Activated naive CD8-positive, alpha-beta T cell treated with anti-CD3 and anti-CD28 coated beads, Interleukin-2, amount 50 U/mL, for 24 hours (primary cell): ENCODE measurements at places on chromosomes 7 and 10.

DNA sequence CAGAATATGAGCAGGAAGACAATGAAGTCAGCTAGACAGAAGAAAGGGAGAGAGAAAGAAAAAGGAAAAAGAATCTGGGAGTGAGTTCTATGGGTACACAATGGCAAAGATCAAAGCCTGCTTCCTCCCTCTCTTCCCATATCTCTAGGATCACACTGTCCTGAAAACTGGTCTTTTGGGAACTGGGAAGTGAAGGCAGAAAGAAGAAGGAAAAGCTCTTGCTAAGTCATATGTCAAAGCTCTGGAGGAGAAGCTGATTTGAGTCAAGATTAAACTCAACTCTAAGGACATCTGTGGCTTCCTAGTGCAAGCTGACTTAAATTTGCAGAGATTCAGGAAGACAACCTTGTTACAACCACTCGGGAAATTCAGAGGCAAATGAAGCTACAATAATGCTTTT, 147.5 kb downstream of the DOCK4 start:
- no peak for DNase-seq

GRCh38 chr7:41881331-41882130, 178.6 kb upstream of the INHBA start:
- peak; percentile 79 for DNase-seq

- DNase-seq, result no peak
Measured at GRCh38 chr7:20449176-20449575, 118.5 kb downstream of the ITGB8 start.

GRCh38 chr7:129721068-129721467, 109.5 kb downstream of the NRF1 start:
- DNase-seq, result no peak

DNA sequence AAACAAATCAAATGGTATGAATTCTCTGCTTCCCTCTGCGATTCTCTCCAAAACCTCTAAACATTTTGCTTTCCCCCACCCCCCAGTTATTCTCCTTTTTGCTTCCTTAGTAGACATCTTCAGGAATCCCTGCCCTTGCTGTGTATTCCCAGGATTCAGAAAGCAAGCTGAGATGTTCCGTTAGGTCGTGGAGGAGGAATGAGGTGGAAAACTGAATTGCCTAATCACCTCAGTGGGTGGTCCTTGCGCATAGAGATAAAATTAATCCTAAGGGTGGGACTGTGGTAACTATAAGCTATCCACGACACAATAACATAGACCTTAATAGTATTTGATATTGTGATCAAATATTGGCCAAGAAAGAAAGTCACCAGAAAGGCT, 49.1 kb upstream of the SEMA3C start:
- no peak for DNase-seq

GRCh38 chr10:112045938-112046337, 137.6 kb downstream of the GPAM start:
- no peak for DNase-seq

- DNase-seq, result no peak
Measured at GRCh38 chr10:76033457-76034196, 602.2 kb downstream of the LRMDA start.

DNA sequence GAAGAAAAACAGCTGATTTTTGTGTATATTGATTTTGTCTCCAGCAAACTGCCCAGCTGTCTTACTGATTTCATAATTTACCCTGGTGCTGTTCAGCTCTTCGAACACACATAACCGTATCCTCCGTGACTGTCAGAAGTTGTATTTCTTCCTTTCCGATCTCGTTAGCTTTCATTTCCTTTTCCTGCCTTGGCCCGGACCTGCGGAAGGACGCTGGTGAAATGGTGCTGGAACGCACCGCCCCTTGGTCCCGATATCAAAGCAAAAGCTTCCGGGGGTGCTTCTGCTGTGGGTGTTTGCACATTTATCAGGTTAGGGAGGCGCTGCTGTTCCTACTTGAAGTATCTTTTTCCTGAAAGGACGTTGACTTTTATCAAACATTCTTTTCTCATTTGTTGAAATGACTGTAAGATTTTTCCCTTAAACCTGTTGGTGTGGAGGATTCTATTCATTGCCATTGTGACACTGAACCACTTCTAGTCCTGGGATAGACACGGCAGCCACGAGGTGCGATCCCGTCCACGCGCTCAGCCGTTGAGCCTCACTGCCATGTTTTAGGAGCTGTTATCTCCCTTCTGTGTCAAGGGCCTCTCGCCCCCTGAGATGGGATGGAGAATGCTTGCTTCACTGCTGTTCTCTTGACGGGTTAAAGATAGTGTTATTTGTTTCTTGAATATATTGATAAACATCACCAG, 72.6 kb downstream of the FOXL3 start:
- peak; percentile 51 for DNase-seq

- peak; percentile 6 for DNase-seq
Measured at GRCh38 chr7:119197877-119198527, 973.5 kb downstream of the ANKRD7 start.

GRCh38 chr7:41241641-41242040, 461.2 kb downstream of the INHBA start:
- no peak for DNase-seq

DNA sequence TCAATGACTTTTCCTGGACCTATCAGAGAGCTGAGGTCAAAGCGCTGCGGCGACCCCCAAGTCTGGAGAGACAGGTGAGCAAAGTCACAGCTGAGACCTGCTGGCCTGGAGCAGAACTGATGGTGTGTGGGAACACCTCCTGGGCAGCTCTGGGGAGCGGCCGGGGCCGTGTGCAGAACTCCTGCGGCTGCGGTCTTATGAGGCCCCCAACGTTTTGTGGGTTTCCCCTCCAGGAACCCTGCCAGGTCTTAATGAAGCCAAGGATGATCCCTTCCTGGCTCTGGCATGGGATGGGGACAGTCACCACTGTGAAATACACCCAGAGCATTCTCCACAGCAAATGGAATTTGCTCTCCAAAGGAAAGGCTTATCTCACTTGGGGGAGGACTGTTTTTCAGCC, 26.1 kb downstream of the DPYSL4 start:
- no peak for DNase-seq

- no peak for DNase-seq
Measured at GRCh38 chr10:1216574-1217236, 160.5 kb downstream of the WDR37 start.

- DNase-seq, result no peak
Measured at GRCh38 chr7:30975256-30975899, 11.6 kb downstream of the GHRHR start.

DNA sequence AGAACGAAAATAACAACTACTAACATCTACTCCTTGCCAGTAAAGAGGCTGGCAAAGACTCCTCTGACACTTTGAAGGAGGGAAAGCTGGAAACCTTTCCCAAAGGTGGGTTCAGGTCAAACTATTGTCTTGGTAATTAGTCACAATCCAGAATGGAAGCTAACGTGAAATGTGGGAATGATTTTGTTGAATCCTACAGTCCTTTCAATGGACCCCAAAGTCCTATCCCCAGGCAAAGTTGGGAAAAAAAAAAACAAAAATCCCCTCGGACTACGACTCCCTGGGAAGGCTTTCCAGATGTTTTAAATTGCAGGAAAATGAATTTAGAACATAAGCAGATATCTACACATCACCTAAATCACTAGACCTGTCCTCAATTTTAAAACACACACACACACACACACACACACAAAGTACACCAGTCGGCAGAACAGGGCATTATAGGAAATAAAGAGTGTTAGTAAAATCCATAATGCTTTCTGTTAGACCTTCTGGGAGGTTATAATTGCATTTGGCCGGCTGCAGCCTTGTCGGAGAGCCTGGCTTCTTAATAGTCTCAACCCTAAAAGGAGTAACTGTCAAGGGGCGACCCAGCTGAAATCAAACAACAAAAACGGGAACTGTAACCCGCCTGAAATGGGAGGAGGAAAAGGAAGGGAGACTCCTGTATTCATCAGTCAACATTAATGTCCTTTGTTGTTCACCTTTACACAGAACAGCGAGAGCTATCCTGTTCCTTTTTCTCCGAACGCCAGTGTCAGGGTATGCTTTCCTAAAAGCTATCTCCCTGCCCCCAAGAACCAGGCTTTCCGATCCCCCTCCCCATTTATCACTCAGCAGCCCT, 1.5 kb downstream of the DOCK4 start:
- DNase-seq, result no peak

GRCh38 chr7:150751702-150752101, 14.5 kb downstream of the GIMAP5 start:
- no peak for DNase-seq

GRCh38 chr7:157784979-157785441, 448.2 kb downstream of the DNAJB6 start:
- no peak for DNase-seq

- DNase-seq, result no peak
Measured at GRCh38 chr10:83983578-83984255, 155.6 kb upstream of the GHITM start.

GRCh38 chr10:16853809-16854208, 36.6 kb upstream of the RSU1 start:
- no peak for DNase-seq

DNA sequence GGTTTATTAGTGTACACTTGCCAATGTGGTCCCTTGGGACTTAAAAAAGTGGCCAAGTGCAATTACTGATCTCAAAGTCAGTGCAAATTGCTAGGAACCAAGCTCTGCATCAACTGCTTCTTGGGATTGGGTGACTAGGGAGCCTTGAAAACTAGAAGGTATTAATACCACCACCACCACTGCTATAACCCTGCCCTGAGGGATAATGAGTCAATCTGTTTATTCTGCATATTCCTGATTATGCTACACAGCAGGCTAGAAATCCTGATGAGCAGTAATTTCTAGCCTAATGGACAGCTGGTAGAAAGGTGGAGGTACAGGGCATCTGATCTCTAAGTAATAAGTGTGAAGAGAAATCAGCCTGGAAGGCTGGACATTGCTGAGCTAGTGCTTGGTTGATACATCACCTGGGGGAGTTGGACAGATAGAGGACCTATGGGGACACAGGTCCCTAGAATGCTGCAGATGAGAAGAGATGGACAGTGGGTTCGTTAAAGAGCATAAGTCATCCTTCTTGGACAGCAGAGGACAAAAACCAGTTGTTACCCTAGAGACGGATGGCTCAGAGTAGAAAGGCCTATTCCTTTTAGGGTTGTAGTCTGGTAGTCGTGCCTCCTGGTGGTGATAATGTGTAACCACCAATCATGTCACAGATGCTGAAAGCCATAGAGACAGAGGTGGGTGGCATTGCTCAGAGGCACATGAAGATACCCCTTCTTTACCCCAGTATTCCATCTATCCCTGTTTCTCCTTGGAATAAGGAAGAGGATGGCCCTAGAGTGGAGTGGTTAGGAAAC, 554.8 kb downstream of the SORCS1 start:
- DNase-seq, result no peak

- DNase-seq, result no peak
Measured at GRCh38 chr10:13270877-13271551, 28.9 kb downstream of the PHYH start.

GRCh38 chr10:113628607-113629153, 35.2 kb downstream of the NRAP start:
- no peak for DNase-seq

DNA sequence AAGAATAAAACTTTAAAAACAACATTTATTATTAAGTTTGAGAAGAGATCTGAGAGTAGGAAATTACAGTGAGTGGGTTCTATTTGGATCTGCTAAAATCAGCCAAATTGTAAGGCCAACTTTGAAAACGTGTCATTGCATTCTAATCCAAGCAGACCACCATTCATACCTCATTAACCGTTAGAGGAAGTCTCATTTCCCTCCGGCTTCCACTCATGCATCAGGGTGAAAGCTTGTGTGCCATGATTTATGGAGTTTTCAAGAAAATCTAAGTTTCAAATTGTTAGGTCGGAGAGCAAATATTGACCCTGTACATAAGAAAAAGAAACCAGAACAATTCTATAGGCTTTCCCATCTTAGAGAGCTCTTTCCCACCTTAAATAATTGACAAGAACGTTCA, 166.6 kb upstream of the NRG3 start:
- DNase-seq, result no peak

GRCh38 chr10:31549896-31550295, 230.9 kb downstream of the ZEB1 start:
- DNase-seq, result no peak

- no peak for DNase-seq
Measured at GRCh38 chr10:7563770-7564169, 103.0 kb downstream of the ITIH5 start.

GRCh38 chr7:44633254-44634186, 27.1 kb downstream of the OGDH start:
- DNase-seq, result peak; percentile 44

DNA sequence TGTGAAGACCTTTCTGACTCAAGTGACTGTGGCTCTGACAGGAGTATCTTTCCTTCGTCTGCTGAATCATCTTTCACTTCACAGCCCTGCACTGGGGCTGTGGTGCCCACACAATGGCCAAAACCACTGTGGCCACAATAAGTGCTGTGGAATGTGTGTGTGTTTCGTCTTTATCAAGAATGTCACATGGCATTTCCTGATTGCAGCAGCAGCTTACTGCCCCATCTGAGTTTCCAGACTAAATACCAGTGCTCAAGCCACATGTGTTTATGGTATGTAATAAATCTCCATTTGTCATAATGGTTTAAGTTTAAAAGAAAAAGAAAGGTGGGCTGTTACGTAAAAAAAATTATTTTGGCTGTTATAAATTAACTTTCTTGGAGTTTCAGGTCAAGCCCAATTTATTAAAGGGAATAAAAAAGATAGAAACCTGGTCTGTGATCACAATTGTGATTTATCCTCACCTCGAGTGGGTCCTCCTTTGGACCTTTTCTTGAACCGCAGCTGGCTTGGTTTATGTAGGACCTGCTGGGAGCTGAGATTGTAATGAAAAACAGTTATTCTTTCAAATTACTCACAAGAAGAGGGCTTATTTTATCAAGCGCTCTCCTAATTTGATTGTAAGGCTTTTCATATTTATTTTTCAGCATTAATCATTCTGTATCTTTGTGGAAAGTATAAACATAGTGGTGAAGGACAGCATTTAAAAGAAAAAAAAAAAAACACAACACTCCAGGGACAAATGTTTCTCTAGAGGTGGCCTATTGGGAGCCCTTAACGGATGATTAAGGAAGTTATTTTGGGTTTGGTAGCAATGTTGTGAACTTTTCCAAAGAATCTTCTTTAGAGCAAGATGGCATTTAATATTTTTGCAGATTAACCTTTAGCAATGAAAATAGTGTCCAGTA, 116.2 kb downstream of the LRMDA start:
- no peak for DNase-seq

DNA sequence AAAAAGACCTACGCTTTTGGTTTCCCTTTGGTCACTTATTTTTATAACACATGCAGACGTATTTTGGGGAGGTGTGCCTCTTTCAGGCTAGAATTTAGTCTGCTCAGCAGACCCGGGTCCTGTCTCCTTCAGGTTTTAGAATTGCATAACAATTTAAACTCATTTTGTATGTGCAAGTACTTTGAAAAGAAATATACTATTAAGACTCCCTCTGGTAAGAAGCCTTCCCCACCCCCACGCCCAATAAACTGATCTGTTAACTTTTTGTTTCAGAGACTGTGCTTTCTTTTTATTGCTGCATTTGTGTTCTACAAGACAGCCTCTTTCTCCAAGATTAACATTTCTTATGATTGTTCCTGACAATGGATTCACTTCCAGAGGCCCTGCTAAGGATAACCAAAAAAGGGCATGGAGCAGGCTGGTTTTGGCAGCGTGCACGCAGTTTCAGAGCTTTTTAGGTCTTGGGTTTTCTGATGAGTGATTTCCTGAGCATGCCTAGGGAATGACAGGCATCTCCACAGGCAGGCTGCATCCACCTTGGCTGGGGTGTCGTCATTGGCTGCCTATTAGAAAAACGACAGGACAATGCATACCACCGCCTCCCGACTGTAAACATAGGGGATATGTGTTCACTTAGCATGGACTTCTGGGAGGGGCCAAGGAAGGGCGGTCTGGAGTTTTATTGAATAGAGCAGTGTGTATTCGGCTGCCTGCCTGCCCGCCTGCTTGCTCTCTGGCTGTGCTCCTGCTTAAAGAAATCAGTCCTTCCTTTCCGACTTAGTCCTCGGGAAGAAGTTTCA, at the start of gene CALD1:
TSS of gene CALD1 (plus strand) at position 694 of the 800 bp plus-strand sequence. CDS start 88,100 bp downstream, outside the sequence.
- no peak for DNase-seq
